MV-4-11 (cell line): ENCODE measurements at places on chromosomes 7 and 10.

DNA sequence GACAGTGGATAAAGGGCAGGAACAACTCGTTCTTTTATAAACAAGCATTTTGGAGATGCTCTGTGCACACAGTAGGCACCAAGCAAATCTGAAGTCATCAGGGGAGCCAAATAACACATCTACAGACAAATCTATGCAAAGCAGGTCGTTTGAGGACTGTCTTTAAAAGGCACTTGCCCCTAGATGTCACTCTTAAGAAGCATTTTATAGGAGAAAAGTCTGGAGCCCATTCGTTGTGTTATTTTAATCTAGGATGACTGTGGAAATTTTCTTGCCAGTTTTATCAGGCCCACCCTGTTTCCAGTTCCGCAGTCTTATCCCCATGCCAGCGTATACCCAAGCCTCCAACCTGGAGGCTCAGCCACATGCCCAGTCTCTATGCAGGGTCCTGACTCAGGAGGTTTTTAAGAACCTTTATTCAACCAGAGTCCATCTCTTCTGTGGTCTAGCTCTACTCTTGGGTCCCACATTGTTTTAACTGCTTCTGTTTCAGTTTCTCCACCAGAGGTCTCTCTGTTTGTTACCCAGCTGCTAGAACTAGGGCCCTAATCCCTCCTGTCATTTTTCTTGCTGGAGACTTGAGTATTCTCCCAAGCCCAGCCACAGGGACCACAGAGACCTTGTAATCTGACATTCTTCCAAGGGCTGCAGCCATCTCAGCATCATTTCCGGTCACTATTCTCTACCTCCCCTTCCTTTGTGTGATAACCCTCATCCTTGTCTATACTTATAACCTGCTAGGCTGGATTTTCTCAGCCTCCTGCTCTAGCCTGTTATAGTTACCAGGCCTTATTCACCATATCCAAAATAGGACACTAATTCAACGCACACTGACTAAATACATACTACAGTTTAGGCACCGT is 26.7 kb downstream of the PIK3CG start:
- DNase-seq, result no peak

GRCh38 chr7:70679661-70680060 is 452.3 kb upstream of the GALNT17 start:
- no peak for DNase-seq

DNA sequence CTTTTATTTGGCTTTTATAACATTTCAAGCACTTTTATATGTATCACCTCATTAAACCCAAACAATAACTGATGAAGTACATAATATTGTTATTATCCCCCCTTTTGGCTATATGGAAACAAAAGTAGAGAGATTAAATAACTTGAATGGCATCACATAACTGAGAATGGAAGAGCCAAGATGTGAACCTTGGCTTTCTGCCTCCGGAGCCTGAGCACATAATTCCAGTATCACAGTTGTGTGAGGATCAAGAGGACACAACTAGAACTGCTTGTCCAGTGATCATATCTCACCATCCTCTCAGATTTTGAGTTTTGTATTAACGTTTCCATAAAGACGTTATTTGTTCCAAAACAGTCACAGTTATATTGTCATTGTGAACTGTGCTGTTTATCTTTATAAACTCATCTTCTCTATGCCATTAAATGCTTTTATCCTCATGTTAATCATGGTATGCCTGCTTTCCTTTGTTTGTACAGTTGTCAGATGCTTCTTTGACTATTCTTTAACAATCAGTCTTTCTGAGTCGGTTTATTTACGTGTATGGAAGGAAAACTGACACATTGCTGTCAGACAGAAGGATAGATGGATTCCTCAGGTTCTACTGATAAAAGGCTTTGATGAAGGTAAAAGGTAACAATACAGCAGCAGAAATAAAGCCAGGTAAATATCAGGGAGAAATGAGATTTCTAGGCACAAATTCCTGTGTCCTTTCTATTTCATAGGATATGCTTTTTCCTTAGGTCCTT is 92.0 kb upstream of the FAM13C start:
- no peak for DNase-seq

DNA sequence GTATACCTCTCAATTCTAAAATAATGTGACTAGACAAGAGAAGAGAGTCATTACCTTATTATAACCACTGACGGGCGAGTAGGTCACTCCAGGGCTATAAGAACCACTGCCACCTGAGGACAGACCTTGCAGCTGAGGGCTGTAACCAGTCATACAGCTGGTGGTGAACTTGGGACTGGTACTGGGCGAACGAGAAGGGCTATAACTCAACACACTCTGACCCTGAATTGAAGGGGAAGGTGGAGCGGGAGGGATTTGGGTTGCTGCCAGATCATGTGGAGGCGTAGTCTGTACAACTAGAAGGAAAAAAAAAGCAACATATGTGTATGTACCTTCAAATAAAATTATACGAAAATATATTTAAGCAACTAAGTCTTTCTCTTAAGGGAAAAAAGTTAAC is 3.4 kb downstream of the TMEM209 start:
- DNase-seq, result no peak
